ENCODE measurements at places on chromosomes 5 and 9.

- DNase-seq, result no peak
Observed at GRCh38 chr5:76445063-76445462, 42.0 kb downstream of the IQGAP2 start.

GRCh38 chr9:97983589-97984187 lies 547 bp downstream of the ANP32B start:
- no peak for DNase-seq

- DNase-seq, result no peak
Observed at GRCh38 chr5:14110196-14110595, 32.9 kb upstream of the TRIO start.

- no peak for DNase-seq
Observed at GRCh38 chr5:171223927-171224326, 85.1 kb upstream of the TLX3 start.

DNA sequence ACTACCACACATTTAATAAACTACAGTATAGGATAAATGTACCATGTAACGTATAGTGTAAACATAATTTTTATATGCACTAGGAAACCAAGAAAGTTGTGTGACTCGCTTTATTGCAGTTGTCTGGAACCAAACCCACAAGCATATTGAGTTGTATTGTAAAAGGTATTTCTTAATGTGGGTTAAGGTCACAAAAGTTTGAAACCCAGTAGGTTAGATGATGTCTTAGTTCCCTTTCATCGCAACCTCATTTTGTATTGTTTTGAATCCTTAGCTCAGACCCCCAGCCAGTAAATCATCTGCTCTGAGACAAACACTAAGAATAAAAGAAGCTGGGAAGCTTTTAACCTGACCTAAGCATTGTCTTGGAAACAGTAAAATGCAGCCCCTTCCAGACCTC lies 79.1 kb downstream of the TRIO start:
- no peak for DNase-seq

- no peak for DNase-seq
Observed at GRCh38 chr5:169789417-169789940, 152.4 kb downstream of the DOCK2 start.

DNA sequence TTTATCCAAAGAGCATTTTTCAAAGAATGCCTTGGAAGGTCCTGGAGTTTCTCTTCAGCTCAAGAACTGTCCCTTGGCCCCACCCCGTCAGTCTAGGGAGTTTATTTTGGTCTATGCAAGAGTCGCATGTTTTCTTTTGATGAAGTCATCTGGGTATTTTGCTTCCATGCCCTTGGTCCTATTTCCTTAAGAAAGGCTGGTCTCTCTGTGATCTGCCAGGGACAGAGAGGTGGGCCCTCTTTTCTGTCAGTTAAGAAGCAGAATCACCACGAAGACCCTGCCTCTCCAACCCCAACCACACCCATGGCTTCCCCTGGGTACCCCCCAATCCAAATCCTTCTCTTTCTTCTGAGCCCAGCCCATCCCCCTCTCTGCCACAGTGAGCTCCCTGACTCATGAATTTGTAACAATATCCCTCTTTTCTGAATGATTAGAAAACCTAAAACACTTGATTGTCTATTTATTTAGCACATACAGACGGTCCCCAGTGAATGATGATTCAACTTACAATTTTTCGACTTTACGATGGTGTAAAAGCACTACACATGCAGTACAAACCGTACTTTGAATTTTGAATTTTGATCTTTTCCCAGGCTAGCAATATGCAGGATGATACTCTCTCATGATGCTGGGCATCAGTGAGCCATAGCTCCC lies 163.5 kb upstream of the ADRA1B start:
- no peak for DNase-seq
